ENCODE measurements at places on chromosomes 2 and 18. TPM values are rescaled to one million over a fixed set of nuclear protein-coding genes. Genes with fewer than 3 reads are reported as not detected.

Gene GALNT3
- 0.73 TPM for total RNA-seq

Gene FOXI3
- not detected for total RNA-seq

Gene HOXD3
- 13.9 TPM for total RNA-seq

Gene KCNF1
- total RNA-seq = 3.7 TPM

DNA sequence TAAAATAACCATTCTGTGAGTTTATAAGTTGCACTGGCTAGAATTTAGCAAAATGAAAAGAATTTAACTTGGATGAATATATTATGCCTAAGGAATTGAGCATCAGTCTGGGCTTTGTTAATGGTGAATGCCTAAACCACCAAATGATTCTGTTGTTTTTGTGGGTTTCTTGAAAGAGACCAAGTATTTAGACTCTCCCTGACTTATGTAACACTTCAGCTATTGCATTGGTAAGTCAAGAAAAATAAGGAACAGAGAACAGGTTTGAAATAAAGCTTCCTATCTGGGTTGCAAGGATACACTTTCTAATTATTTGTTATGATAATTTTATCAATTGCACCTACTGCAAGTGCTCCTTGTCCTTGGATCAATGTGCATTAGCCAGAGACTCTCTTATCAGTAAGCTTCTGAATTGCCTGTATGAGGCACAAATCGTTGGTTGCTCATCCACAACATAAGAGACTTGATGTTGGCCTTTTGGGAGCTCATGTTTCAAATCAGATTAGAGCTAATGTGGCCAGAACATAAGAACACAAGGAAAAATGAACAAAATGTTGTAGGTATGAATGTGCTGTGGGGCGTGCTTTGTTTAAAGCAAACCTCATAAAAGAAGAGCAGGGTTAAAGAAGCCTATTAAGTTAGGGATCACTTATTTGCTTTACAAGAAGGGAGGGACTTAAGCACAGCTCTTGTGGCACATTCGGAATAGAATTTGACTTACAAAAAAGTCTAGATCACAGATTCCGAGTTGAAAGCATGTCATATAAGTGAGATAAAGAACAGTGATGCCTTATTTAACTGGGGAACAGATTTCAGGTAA is 37.2 kb downstream of the PRKCE start:
- ATAC-seq = no peak

- peak; percentile 84 for ATAC-seq
Observed at GRCh38 chr2:1750933-1751766, 6.8 kb upstream of the PXDN start.

DNA sequence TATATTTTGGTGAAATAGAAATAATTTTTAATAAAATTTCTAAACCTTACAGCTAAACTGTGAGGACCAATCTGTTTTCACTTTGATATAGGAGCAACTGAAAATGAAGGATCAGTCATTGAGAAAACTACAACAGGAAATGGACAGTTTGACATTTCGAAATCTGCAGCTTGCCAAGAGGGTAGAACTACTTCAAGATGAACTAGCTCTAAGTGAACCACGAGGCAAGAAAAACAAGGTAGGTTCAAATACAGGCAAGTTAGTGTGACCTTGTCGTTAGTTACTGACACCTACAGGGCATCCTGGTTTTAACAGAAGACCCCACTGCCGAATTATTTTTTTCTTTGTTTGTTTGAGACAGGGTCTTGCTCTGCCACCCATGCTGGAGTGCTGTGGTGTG is 75.5 kb upstream of the STON1 start:
- ATAC-seq = no peak

DNA sequence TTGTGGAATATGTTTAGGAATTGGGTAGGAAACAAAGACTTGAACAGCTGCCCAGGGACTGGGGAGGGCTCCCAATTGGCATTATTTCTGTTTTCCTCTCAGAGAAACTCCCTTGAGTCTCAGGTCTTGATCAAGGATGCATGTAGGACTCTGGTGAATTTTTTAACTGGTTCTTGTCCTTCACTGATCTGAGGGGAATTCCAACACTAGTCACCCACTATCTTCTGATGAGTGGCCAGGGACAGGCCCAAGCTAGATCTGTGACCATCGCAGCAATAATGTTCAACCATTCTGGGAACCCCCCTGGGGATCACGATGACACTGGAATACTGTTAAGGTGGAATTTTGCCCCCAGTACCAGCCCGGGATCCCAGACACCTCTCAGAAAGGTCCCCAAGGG is 132.0 kb downstream of the SH3BP4 start:
- no peak for ATAC-seq

- ATAC-seq = no peak
Observed at GRCh38 chr2:235924675-235925063, 243.5 kb downstream of the GBX2 start.

DNA sequence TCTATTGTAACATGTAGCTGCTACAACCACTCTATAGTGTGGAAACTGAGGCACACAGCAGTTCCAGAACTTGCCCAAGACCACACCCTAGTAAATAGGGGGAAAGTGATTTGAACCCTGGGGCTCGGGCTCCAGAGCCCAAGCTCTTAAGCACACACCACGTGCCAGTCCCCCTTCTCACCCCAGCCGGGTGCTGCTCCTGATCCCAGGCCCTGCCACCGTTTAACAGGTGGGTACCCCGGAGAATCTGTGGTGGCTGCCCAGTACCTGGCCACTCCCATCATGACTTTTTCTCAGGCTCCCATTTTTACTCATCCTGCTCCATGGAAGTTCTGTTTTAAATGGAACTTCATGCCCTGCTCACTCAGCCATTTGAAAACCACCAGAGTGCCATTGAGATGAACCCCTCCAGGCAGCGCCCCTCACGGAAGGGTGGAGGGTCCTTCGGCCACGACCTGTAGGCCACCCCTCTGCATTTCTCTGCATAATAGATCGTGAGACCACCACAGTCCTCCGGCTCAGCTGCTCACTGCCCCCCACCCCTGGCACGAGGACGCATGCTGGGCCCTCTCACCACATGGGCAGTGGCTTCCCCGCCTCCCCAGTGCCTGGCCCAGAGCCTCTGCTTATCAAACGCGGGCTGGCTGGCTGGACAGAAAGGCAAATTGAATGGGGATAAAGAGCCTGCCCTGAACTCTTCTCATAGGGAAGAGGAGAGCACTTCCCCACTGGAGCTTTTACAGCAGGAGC is 42.1 kb downstream of the TMEM37 start:
- no peak for ATAC-seq

DNA sequence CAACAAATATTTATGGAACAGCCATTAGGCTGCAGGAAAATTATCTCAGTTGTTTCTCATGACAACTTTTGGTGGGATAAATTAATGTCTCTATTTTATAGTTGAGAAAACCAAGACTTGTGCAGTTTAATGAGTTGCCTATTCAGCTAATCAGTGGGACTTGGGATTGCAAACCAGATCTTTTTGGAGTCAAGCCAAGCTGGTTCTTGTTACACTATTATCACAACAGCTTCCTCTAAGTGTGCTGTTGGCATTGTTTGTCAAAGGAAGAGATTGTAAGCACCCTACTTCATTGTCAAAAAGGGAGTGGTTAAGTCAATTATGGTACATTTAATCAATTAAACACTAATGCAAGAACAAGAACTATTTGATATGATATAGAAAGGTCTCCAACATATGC is 119.2 kb downstream of the PAX3 start:
- no peak for ATAC-seq

DNA sequence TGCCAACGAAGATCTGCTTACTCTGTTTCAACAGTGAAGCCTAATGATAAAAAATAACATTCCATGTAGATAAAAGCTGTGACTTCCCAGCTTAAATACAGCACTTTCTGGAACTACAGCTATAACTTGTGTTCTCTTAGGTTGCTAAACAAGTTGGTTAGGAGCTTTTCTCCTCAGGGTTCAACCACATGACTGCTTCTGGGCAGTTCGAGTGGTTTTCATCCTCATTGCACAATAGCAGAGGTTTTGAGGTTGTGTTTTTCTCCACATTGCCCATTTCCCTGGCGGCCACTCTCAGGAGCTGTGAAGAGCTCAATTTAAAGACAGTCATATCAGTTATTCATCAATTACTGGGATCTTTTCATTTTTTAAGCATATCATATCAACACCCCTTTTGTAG is 102.2 kb upstream of the CYP1B1 start:
- no peak for ATAC-seq

DNA sequence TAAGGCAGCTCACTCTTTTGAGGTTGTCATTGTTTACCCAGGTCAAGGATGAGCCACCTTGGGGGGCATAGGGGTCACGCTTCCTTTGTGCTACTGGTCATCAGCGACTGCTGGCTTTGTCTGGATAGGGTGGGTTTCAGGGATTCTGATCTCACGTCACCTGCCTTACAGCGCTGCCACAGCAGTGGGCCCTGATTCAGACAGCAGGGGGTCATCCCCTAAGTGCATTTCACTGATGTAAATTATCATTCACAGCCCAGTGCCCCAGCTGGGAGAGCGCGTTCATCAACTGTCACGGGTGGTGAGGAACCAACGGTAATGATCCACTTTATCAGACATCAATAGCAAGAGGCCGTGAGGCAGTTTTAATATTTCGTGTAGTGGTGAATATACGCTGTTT is 291.2 kb downstream of the NEDD4L start:
- ATAC-seq = peak; percentile 38

DNA sequence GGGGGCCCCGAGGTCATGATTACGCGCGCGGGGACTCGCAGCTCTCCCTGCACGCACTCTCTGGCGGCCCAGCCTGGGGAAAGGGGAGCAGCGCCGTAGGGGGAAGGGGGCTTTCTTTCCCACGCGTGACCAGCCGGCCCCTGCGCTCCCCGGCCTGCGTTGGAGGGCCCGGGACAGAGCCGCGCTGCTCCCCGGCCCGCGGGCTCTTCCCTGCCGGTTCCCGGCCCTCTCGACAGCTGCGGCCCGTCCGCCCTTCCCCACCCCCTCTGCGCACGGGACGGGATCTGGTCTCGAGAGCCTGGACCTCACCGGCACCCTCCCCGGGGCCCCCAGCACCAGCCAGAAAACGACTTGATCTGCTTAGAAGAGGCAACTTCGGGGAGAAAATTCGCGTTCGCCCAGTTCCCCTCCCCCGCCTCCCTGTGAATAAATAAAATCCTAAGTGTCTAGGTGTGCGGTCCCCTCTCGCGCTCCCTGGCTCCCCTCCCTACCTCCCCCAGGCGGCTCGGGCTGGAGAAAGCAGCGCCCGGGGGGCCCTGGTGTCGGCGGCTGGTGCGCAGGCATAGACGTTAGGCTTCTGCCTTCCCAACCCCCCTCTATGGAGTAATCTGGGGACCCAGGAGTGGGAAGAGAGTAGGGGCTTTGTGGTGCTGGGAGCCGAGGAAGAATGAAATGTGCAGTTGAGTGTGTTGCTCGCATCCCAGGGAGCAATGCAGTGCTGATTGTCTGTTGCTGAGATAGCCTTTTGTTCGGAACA is 803 bp upstream of the FIGN start:
- ATAC-seq = peak; percentile 77

DNA sequence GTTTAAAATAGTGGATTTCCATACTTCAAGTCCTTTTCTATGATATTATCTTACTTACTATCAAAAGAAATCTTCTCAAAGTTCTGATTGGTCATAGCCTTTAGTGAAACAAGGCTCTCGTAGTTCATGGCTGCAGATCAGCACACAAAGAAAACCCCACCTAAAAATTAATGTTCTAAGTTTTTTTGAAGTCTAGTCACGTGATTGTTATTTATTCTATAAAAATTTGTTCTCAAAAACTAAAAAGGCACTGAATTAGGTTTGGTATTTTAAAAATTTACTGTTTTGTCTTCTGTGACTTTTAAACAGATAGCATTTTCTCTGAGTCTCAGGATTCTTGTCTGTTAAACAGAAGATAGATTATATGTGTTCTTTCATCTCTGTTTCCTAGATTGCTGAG is 122.4 kb downstream of the KCNH7 start:
- ATAC-seq = no peak

All from motor neuron (in vitro differentiated cells).